ENCODE measurements at places on chromosomes 5 and 9.

DNA sequence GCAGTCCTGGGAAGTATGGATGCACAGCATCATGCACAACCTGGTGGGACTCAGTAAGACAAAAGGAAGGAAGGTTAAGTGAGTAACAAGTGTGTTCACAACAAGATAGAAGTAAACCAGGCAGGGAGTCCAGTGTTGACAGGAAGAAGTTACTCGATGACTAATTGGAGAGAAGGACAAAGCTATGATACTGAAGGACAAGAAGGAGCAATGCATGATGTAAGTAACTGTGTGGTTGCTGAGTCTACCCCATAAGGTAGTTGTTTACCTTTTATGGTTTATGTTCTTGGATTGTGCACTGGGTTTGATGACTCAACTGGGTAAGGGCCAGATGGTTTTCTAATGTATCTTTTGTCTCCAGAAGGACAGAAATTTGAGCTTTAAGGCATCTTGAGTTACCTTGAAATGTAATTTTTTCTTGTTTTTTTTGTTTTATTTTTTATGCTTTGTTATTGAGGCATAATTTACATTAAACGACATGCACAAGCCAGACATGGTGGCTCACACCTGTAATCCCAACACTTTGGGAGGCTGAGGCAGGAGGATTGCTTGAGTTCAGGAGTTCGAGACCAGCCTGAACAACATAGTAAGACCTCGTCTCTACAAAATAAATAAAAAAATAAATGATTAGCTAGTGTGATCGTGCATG lies 89.2 kb upstream of the CAST start:
- DNase-seq = no peak

DNA sequence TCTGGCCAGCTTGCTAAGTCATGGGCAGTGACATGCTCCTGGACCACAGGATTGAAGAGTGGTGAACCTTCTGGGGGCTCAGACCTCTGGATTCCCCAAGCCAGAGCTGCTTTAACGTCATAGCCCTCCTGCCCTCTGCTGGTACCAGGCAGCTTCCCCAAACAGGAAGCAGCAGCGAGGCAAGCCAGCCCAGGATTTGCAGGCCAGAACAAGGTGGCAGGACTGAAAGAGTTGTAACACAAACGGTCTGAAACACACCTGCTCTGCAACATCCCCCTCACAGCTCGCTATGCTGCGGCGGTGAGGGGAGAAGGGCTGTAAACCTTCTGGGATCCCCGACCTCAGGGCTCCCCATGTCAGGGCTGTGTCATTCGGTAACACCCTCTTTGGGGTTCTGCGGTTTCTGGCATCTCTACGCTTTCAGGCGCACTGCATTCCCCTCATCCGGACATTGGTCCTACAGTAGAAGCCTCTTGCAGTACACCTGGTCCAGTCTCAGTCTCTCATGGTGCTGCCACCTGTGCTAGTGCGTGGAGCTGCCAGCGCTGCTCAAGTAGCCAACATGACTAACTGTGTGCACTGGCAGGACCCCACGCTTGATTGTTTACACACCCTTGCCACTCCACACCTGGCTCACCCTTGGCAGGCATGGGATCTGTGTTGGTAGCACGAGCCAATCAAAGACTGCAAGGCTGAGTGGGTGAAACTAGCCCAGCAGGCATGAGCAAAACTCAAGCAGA lies 893.3 kb downstream of the PTPRD start:
- no peak for DNase-seq

- no peak for DNase-seq
Observed at GRCh38 chr5:80466669-80467485, 21.0 kb upstream of the FAM151B start.

DNA sequence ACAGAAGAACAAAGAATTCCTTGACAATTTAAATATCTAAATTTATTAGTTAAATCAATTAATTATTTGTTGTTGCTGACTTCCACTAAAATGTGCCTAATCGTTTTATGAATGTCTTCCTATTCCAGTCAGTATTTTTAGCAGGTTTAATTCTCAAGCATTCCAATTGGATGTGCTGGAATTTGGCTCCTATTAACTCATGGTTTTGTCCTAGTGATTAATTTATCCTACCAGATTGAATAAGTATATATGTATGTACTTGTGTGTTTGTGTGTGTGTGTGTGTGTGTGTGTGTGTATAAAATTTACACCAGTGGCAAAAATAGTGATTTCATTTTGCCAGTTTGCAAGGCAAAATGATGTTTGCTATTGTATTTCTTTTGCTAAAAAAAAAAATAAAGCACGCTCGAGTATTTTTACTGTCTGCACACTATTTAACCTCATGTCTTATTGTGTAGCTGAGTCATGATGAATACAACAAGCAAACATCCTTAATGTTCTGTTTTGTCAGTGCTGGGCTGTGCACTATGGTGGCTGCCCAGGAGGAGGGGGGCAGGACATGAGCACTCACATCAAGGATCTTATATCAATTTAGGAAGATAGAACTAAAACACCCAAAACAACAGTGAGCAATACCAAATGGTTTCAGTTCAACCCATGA lies 375.5 kb downstream of the PDE4D start:
- DNase-seq = no peak

DNA sequence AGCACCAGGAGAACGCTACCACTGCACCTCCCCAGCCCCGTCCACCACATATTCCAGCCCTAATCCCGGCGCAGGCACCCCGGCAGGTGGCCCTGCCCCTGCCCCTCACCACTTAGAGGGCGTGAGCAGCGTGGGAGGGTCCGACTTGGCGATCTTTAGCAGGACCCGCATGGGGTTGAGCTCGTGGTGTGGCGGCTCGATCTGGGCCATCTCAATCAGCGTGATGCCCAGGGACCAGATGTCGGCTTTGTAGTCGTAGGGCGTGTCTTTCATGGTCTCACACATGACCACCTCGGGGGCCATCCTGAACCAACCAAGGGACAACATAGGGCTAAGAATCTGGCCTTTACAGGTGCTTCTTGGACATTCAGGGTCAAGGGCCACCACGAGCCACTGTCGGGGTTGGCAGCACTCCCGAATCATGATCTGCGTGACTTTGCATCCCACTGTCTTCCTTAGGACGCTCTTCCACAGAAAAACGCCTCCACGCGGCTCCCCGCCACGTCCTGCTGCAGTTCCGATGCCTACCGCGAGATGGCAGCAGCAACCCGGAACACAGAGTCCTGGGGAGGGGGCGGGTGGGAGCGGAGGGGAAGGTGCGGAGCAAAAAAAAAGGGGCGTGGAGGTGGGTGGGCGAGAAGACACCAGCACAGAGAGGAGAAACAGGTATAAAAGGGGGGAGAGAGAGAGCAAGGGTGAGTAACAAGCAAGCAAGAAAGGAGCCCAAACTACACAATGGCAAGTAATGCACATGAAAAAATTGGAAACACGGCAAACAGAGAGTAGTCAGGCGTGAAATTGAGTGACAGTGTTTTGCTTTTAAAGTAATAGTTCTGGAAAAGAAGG lies 81.3 kb downstream of the STK10 start:
- DNase-seq = peak; percentile 44

DNA sequence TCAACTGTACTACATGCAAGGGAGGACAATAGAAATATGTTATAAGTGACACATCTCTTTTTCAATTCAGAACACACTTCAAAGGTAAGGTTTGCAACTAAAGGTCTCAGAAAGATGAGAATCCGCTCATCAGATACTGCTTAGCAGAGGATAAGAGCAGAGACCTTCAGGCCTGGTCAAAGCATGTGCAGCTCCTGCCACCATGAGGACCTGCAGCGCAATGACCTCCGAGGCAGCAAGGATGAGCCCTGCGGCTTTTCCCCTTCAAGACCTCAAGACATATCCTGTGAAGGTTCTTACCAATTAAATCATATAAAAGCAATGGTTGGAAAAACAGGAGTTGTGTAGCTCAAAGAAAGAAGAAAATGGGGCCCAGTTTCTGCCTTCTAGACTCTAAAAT lies 135.8 kb downstream of the TRIM36 start:
- DNase-seq = no peak

DNA sequence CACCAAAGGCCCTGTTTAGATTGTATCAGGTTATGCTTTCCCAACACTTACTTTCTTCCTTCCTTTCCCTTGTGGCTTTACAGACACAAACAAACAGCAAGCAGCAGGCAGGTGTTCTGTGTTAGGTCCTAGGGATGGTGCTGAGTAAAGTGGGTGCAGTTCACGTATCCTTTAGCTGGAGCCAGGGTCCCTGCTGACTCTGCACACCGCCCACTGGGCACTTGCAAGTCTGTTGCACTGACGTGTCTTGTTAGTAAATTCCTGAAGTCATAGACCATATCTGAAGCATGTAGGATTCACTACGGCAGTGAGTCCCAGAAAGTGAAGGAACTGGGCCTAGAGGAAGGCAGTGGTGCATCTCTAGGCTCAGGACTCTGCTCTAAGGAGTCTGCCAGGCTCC lies 96.5 kb downstream of the DAPK1 start:
- DNase-seq = no peak

GRCh38 chr5:172692981-172693380 lies 51.9 kb downstream of the NEURL1B start:
- DNase-seq = no peak

DNA sequence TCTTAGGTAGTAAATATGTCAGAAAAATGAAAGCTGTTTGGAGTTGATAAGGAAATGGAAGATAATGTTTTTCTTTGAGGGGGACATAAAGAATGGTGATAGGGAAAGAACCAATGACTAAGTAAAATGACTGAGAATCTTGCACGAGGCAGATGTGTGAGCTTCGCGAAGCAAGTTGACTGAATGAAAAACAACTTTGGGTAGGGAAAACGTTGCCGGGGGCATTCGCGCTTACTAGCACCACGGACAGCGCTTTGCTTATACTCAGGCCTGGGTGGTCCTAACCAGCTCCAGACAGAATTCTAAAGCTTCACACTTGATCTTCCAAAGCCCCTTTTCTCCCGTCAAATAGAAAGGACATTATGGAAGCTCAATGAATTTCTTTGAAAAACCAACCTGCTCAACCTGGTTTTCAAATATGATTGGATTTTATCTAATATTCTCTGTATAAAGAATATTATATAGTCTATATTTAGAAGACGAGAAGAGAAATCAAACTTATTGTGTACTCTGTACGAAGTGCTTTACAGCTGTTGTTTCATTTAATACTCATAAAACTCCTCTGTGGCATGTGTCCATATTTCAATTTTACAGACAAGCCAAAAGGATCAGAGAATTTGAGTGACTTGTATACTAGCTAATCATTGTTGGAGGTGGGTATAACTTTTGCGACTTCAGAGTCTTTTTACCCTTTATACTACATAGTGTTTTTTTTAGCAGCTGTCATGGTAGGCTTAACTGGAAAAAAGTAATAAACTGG lies 1.9 kb upstream of the CDKN2B start:
- DNase-seq = no peak

DNA sequence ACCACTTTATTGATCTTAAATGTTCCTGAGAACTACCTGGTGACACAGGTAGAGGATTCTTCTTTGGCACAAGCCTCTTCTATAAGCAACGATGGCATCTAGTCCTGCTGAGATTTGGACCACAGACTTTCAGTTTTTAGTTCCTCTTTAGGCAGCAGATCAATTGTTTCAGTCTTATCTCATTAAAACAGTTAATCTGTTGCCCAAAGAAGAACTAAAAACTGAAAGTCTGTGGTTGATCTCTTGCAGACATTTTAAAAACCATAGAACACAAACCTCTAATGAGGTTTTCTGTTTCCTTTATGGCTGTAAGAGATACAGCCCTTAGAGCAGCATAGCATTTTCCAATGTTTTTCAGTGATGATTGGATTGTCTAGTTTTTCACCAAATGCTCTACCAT lies 480.9 kb downstream of the MTRR start:
- DNase-seq = no peak

DNA sequence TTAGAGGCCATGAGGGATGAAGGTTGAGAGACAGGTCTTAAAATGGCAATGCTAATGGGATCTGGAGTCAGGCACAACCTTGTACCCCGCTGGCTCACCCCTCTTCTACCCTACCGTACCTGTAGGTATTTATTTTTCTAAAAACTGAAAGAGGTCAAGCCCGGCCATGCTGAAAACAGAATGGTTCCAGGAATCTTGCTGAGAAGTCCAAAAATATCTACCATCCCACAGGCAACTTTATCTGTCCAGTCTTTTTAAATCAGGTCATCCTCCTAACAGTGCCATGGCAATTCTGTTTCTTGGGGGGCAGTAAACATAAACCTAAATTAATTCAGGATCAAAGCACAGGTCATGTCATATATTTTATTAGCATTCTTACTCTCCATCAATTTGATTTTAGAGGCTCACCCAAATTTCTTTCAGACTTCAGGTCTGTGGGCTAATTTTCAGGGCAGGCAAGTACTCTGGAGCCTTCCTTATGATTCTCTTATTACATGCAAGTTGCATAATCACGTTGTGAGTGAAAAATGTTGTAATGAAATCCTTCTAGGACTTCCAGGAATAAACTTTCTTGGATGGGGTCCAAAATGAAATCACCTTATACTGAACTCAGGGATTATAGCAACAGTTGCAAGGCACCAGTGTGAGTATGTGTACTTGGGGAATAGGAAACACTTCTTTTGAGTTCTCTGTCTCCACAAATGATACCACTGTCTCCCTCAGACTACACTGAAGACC lies 102.7 kb upstream of the NREP start:
- DNase-seq = no peak

GRCh38 chr5:151897896-151898295 lies 26.8 kb downstream of the GLRA1 start:
- DNase-seq = no peak

DNA sequence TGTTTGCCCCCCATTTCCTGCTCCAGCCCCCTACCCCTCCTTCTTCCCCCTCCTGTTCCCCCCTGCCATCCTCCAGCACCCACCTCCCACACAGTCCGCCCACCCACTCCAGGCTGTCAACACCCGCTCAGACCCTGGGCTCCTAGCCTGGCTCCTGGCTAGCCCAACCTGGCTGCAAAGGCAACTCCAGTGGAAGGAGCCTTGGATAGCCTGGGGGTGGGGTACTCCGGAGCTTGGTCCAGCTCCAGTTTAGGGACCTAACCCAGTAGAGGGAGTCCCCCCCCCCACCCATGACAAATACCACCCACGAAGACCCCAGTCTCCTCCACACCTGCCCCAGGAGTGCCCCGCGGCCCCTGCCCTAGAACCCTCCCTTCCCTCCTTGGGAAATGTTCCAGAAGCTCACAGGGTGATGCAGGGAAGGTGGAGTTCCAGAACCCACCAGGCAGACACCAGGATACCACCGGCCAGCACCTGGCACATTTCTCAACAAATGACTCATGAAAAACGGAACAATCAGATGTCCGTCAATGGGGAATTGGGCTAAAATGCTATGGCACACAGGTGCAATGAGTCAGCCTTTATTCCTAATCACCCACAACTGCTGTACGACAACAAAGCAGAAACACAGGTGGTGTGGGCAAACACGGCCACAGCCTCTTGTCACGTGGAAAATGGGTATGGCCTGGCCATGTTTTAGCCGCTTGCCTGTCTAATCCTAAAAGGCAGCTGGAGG lies 901 bp upstream of the SLC12A7 start:
- no peak for DNase-seq

DNA sequence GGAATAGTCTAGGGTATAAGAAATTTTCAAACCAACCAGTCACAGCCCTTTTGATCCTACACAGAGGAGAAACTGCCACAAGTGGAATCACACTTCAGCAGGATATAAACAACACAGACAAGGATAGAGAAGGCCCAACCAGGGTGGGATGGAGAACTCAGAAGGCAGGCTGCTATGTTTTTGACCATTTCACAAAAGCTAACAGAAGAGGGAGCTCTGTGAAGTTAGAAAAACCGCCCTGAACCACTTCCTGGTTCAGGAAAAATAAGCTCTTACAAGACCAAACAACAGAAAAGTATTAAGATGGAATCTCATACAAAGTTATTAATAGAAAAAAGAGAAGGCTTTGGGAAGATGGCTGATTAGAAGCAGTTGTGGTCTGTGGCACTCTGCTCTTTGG lies 960 bp upstream of the IFNB1 start:
- DNase-seq = no peak
